Neural progenitor cell (in vitro differentiated cells): ENCODE measurements at places on chromosomes 16 and 17. TPM values are rescaled to one million over a fixed set of nuclear protein-coding genes. Genes with fewer than 3 reads are reported as not detected.

The TBKBP1 gene
- total RNA-seq: 3.0 and 21.6 TPM in 2 replicates

The TMEM204 gene
- not detected in 2 replicates for total RNA-seq

The BCAR1 gene
- 10.9 and 29.1 TPM in 2 replicates for total RNA-seq

The WFIKKN2 gene
- total RNA-seq: not detected in 2 replicates

The HOXB3 gene
- total RNA-seq: not detected in 2 replicates

The CHD9NB gene
- total RNA-seq: 3.0 and 4.1 TPM in 2 replicates

The SLC38A8 gene
- not detected in 2 replicates for total RNA-seq

The LGALS3BP gene
- 17.5 and 64.3 TPM in 2 replicates for total RNA-seq

The G6PC3 gene
- 16.6 and 55.1 TPM in 2 replicates for total RNA-seq

The TAF15 gene
- total RNA-seq: 84.8 and 90.1 TPM in 2 replicates

The RRAD gene
- total RNA-seq: 0.12 and 0.24 TPM in 2 replicates

The ABCC12 gene
- total RNA-seq: 0.06 and 0.12 TPM in 2 replicates

The RUNDC1 gene
- total RNA-seq: 11.4 and 12.6 TPM in 2 replicates

The CTRB2 gene
- total RNA-seq: not detected in 2 replicates

The CRISPLD2 gene
- total RNA-seq: 0.11 and 0.50 TPM in 2 replicates

The KRT33B gene
- total RNA-seq: not detected in 2 replicates

- H3K27me3 ChIP-seq: no peaks in the 10 kb centered on the region
- H3K4me3 ChIP-seq: no peak overlapping the region
- H3K27ac ChIP-seq: no peak overlapping the region
- no peak for DNase-seq
These were observed 6.7 kb upstream of the RPL13 start for GRCh38 chr16:89553733-89554132.

GRCh38 chr17:78736526-78737079, 45.5 kb downstream of the CYTH1 start:
- H3K27ac ChIP-seq: no peak overlapping the region
- H3K36me3 ChIP-seq: no peaks in the 10 kb centered on the region
- H3K4me3 ChIP-seq: no peak overlapping the region
- no peak for DNase-seq
- peaks cover 11% of the 10 kb centered on the region for H3K4me1 ChIP-seq

GRCh38 chr17:58097384-58098088, 14.3 kb downstream of the DYNLL2 start:
- H3K27ac ChIP-seq: no peak overlapping the region
- no peaks in the 10 kb centered on the region for H3K27me3 ChIP-seq
- H3K4me3 ChIP-seq: no peak overlapping the region
- H3K4me1 ChIP-seq: no peaks in the 10 kb centered on the region
- H3K36me3 ChIP-seq: no peaks in the 10 kb centered on the region

- peak; percentile 52 for DNase-seq
- H3K4me1 ChIP-seq: peaks cover 12% of the 10 kb centered on the region
- H3K4me3 ChIP-seq: no peak overlapping the region
- H3K27ac ChIP-seq: no peak overlapping the region
- H3K27me3 ChIP-seq: no peaks in the 10 kb centered on the region
These were observed 171.5 kb downstream of the PARN start for GRCh38 chr16:14458576-14458975.

GRCh38 chr17:40859536-40859935, 7.5 kb downstream of the KRT12 start:
- no peaks in the 10 kb centered on the region for H3K27me3 ChIP-seq
- H3K4me1 ChIP-seq: no peaks in the 10 kb centered on the region
- no peak for DNase-seq
- H3K4me3 ChIP-seq: no peak overlapping the region
- H3K36me3 ChIP-seq: no peaks in the 10 kb centered on the region
- no peak overlapping the region for H3K27ac ChIP-seq

DNA sequence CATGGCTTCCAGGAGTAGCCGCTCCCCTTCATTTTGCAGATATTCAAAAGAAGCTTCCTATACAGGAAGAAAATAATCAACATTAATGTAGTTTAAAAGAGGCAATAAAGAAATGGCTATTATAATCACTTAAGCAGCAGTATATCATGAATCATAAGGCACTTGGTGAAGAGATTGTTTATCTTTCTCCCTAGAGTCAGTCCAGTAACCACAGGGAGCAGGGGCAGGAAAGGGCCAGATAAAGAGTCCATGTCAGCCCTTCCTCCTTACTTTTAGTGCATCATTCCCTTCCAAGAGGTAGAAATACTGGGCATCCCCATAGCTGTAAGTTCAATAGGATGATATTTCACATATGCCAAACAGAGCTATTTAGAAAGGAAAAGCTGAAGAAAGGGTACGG, 184.6 kb upstream of the C17orf78 start:
- H3K4me1 ChIP-seq: no peaks in the 10 kb centered on the region
- peaks cover 37% of the 10 kb centered on the region for H3K36me3 ChIP-seq
- no peak for DNase-seq

- no peaks in the 10 kb centered on the region for H3K4me1 ChIP-seq
- no peaks in the 10 kb centered on the region for H3K36me3 ChIP-seq
- no peak overlapping the region for H3K27ac ChIP-seq
- no peak overlapping the region for H3K4me3 ChIP-seq
- DNase-seq: no peak
These were observed 79.2 kb upstream of the LGALS9 start for GRCh38 chr17:27551701-27552248.

- DNase-seq: peak; percentile 71
- H3K4me1 ChIP-seq: peaks cover 7% of the 10 kb centered on the region
- H3K4me3 ChIP-seq: peak overlapping the region; percentile 53
- no peaks in the 10 kb centered on the region for H3K36me3 ChIP-seq
- no peaks in the 10 kb centered on the region for H3K27me3 ChIP-seq
These were observed 542 bp downstream of the SLC39A11 start for GRCh38 chr17:73091770-73092522.

- H3K4me1 ChIP-seq: peaks cover 6% of the 10 kb centered on the region
- H3K4me3 ChIP-seq: no peak overlapping the region
- peaks cover 8% of the 10 kb centered on the region for H3K27me3 ChIP-seq
These were observed 15.6 kb upstream of the ZFPM1 start for GRCh38 chr16:88437367-88437964.

GRCh38 chr17:42796066-42796758, 2.3 kb downstream of the COA3 start:
- H3K27me3 ChIP-seq: peaks cover 17% of the 10 kb centered on the region
- no peak overlapping the region for H3K27ac ChIP-seq
- peaks cover 7% of the 10 kb centered on the region for H3K4me1 ChIP-seq
- no peak overlapping the region for H3K4me3 ChIP-seq

GRCh38 chr17:7580604-7581575, 1.5 kb downstream of the CD68 start:
- H3K4me1 ChIP-seq: peaks cover 15% of the 10 kb centered on the region
- peaks cover 6% of the 10 kb centered on the region for H3K36me3 ChIP-seq
- no peak overlapping the region for H3K27ac ChIP-seq
- H3K27me3 ChIP-seq: no peaks in the 10 kb centered on the region

- no peak overlapping the region for H3K4me3 ChIP-seq
- H3K27ac ChIP-seq: no peak overlapping the region
- H3K4me1 ChIP-seq: peaks cover 37% of the 10 kb centered on the region
- H3K36me3 ChIP-seq: no peaks in the 10 kb centered on the region
These were observed 34.8 kb downstream of the TMEM235 start for GRCh38 chr17:78266231-78266631.

- peaks cover 13% of the 10 kb centered on the region for H3K4me1 ChIP-seq
- no peaks in the 10 kb centered on the region for H3K36me3 ChIP-seq
- H3K4me3 ChIP-seq: no peak overlapping the region
- H3K27ac ChIP-seq: no peak overlapping the region
- peaks cover 20% of the 10 kb centered on the region for H3K27me3 ChIP-seq
- DNase-seq: no peak
These were observed 35.4 kb downstream of the WNT3 start for GRCh38 chr17:46783031-46783593.

GRCh38 chr17:38687286-38687685, 12.5 kb upstream of the EPOP start:
- H3K36me3 ChIP-seq: no peaks in the 10 kb centered on the region
- H3K4me3 ChIP-seq: no peak overlapping the region
- DNase-seq: no peak
- peaks cover 65% of the 10 kb centered on the region for H3K27me3 ChIP-seq

DNA sequence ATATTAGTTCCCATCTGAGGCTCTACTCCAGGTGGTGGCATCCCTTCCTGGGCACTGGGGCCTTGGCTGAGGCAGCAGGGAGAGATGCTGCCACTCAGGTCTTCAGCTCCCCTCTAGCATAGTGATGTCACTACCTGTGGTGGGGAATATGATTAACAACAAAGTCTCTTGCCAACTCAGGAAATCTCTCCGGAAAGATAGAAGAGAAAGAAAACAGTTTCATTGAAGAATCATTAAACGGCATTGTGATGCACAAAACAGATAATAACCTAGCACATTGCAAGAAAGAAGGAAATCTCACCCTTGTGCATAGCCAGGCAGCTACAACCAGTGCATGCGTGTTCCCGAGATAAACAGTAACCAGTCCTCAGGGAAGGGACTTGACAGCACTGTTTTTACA, 12.2 kb upstream of the ZNF267 start:
- H3K36me3 ChIP-seq: no peaks in the 10 kb centered on the region
- H3K4me1 ChIP-seq: no peaks in the 10 kb centered on the region

- H3K36me3 ChIP-seq: no peaks in the 10 kb centered on the region
- H3K27ac ChIP-seq: no peak overlapping the region
- H3K4me1 ChIP-seq: peaks cover 41% of the 10 kb centered on the region
- DNase-seq: peak; percentile 92
These were observed 46.5 kb upstream of the GSE1 start for GRCh38 chr16:85566561-85567100.

DNA sequence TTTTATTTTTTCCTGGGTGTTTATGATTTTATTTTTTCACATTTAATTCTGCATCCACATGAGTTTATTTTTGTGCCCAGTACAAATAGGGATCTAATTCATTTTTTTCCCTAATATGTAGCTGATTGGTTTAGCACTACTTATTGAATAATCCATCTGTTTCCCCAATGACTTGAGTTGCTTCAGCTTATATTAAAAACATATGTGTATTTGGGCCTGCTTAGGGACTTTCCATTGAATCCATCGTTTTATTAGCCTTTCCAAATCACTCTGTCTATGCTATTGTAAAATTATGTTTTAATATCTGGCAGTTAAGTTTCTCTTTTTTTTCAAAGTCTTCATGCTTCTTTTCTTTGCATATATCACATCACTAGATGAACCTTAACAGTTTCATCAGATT, 42.2 kb downstream of the WWP2 start:
- no peak overlapping the region for H3K4me3 ChIP-seq
- no peak overlapping the region for H3K27ac ChIP-seq
- no peaks in the 10 kb centered on the region for H3K36me3 ChIP-seq

DNA sequence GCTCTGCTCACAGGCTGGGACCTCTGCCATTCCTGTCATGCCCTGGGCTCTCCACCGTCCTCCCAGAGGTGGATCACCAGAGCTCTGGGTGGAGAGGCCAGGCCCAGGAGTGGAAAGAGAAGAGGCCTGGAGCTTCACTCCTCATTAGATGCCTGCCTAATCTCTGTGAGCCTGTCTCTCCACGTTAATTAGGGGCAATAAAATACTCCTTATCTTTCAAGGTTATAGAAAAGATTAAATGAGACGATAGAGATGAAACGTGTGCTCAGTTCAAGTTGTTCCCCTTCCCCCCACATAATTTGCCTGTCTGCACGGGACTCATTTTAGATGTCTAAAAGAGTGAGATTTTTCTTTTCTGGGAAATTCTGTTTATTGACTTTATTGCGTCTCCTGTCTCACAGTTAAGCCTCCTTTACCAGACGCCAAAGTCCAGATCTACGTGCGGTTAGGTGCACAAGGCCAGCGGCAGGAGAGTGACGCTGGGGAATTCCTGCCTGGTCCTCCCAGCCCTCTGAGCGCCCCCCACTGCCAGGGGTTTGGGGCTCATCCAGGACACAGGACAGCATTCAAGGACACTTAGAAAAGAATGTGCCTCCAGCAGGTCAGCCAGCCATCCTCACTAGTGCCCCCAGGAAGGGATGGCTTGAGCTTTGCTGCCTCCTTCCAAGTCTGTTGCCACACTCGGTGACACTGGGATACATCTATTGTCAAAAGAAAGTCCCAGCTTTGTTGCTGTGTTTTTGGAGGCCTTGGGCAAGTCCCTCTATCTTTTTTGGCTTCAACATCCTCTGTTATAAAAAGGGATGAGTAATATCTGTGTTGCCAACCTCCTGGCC, 42.3 kb downstream of the TBX4 start:
- H3K36me3 ChIP-seq: no peaks in the 10 kb centered on the region
- no peak overlapping the region for H3K4me3 ChIP-seq
- DNase-seq: no peak
- H3K4me1 ChIP-seq: peaks cover 8% of the 10 kb centered on the region
- H3K27me3 ChIP-seq: no peaks in the 10 kb centered on the region

GRCh38 chr16:24589997-24590396, 50.6 kb downstream of the RBBP6 start:
- no peak overlapping the region for H3K27ac ChIP-seq
- H3K4me1 ChIP-seq: no peaks in the 10 kb centered on the region
- H3K4me3 ChIP-seq: no peak overlapping the region
- no peak for DNase-seq

- peaks cover 36% of the 10 kb centered on the region for H3K27me3 ChIP-seq
- H3K4me3 ChIP-seq: no peak overlapping the region
- no peak for DNase-seq
- H3K4me1 ChIP-seq: no peaks in the 10 kb centered on the region
These were observed 195.0 kb upstream of the CPHXL start for GRCh38 chr16:75921281-75921680.

DNA sequence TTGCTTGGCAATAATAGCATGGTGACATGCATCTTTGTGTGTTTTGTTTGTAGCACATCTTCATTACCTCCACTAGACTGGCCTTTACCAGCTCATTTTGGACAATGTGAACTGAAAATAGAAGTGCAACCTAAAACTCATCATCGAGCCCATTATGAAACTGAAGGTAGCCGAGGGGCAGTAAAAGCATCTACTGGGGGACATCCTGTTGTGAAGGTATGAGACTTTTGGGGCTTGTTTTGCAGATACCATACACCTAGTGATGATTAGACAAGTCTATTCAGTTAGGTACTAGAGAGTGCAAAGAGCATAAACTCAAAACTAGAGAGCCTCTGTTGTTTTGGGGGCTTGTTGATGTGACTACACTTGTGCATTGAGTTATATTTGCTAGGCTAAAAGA, 41.2 kb downstream of the NFATC3 start:
- H3K4me3 ChIP-seq: no peak overlapping the region
- no peaks in the 10 kb centered on the region for H3K4me1 ChIP-seq
- peaks cover 3% of the 10 kb centered on the region for H3K36me3 ChIP-seq

GRCh38 chr16:24935336-24935735, 79.8 kb downstream of the ARHGAP17 start:
- no peaks in the 10 kb centered on the region for H3K4me1 ChIP-seq
- H3K27ac ChIP-seq: no peak overlapping the region
- H3K27me3 ChIP-seq: no peaks in the 10 kb centered on the region
- no peak for DNase-seq
- H3K4me3 ChIP-seq: no peak overlapping the region
- peaks cover 1% of the 10 kb centered on the region for H3K36me3 ChIP-seq

- H3K4me1 ChIP-seq: peaks cover 36% of the 10 kb centered on the region
- H3K4me3 ChIP-seq: peak overlapping the region; percentile 55
- peak; percentile 46 for DNase-seq
- no peak overlapping the region for H3K27ac ChIP-seq
- peaks cover 89% of the 10 kb centered on the region for H3K27me3 ChIP-seq
These were observed 1.6 kb downstream of the IRX3 start for GRCh38 chr16:54284931-54285413.
